ENCODE measurements at places on chromosomes 4 and X.

DNA sequence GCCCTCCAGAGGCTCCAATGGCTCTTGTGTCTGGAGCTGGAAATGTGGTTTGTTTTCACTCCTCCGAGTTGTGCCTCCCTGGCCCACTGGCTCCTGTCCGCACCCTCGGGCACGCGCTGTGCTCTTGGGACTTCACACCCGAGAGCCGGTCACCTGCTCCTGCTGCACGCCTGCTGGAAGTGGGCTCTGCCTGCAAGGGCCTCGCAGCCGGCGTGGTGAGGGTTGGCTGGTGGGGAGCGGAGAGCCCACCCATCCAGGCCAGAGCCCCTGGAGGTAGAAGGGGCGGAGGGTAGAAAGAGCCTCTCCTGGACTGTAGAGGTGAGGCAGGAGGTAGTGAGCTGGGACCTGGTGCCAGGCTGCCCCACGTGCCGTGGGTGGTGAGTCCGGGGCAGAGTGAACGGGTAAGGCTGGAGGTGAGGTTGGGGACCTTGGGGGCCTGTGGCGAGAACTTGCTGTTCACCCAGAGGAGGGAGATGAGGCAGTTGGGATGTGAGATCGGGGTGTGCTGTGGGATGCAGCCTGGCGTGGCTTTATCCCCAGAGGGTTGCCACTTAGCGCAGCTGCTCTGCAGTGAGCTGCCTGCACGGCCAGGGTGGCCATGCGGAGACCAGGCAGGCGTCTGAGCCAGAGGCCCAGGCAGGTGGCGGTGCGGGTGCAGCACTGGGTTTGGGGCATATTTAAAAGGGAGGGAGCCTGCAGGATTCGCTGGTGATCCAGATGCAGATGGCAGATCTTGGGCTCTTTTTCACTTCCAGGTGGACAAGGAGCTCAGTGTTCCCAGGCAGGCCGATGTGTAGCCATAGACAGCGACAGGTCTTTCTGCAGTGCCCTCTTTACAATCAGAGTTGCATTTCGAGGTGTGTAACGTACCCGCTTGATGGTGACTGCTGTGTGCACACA is 48.8 kb downstream of the PCGF3 start:
- no peak for DNase-seq

DNA sequence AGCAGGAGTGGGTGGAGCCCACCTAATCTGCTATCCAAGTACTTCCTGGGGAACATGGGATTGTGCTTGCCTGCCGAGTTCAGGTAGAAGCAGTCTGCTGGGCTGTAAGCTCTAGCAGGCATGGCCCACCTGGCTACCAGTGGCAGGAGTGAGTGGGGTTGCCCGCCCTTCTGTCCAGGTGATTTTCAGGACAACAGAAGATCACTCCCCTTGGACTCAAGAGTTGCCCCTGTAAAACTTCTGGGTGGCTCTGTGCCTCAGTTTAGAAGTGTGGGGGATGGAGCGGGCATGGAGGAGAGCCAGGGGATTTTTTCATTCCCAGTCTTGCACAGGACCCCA is 43.5 kb downstream of the NDST3 start:
- DNase-seq: no peak

DNA sequence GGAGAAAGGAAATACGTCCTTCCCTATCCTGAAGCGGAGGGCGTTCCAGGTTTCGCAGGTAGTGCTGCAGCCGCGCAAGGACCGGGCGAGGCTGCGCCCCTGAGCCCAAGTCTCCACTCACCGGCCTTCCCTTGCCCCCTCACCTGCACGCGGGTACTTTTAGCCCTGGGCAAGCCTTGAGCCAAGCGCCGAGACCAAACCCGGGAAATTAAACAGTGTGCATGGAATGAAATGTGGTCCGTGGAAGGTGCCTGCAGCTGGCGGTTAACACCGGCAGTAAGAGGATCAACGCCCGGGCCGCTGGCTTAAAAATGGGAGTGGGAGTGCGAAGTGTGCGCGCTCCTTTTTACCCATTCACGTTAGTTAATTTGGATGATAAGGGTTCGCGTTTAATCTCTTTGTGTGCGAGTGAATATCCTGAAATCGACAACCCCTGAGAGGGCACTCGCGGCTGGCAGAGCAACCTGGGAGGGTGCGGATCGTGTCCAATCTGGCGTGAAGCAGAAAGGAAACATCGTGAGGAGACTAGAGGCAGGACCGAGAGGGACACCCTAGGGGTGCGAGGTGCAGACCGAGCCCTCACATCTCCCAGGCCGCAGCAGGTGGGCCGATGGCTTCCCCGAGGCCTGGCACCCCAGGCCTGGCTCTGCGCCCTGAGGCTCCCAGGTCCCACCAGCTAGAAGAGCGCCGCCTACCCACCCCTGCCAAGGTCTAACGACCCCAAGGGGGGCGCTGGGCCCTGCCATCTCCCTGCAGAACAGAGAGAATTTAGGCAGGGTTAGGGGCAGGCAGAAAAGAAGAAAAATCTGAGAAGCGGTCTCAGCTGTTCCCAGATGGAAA is 2.0 kb upstream of the HELT start:
- no peak for DNase-seq

GRCh38 chrX:129701624-129702069 is 37.1 kb upstream of the XPNPEP2 start:
- DNase-seq: no peak

- no peak for DNase-seq
Measured at GRCh38 chr4:113869743-113870375, 108.3 kb upstream of the CAMK2D start.

- DNase-seq: no peak
Measured at GRCh38 chr4:159682996-159683395, 580.1 kb downstream of the RAPGEF2 start.

DNA sequence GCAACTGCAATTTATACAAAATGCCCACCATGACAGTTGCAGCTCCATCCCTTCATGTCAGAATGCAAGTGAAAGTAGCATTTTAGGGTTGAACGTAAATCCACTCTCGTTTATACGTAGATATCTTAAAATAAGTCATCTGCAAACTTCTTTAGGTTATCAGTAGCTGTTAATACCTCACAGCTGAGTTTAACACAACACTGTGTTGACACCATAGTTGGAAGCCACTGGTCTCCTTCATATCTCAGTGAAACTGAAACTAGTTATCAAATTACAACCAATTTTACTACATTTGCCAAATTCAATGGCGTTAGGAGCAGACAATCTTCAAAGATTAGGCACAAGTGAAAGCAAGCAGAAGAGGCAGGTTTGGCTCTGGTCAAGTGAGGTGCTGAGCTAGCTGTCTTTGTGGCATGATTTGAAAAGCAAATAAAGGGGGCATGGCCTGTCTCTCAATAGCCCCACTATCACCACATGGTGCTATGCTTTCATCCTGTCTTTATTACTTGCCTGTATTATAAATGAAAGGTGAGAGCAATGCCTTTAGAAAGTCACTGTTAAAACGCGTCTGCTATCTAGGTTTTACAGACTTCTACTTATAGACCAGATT is 12.3 kb downstream of the PPP3CA start:
- DNase-seq: no peak
